Daoy (cell line): ENCODE measurements at places on chromosomes 11 and 22. TPM values are rescaled to one million over a fixed set of nuclear protein-coding genes. Genes with fewer than 3 reads are reported as not detected.

- no peak for DNase-seq
Measured at GRCh38 chr22:36765943-36766450, 9.9 kb downstream of the IFT27 start.

DNA sequence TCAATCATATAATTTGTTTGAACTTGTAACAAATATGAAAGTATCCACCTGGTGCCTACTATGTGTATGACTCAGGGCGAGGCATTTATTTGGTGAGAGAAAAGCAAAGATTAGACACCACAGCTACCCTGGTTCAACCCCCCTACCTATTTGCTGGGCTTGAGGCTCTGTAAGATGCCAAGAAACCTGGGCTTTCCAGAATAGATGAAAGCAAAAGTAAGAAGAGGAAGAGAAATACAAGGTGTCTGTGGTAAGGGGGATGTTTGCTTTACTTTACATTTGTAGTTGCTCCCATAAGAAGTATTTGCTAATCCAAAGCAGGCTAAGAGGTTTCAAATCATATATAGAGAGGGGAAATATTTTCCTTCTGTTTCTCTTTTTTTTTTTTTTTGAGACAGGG, 61.7 kb downstream of the DDI1 start:
- no peak for DNase-seq

The KRTAP5-5 gene
- not detected in 2 replicates for total RNA-seq

The GLYATL1 gene
- 1.1 TPM in 1 of 2 replicates, not detected in the other for total RNA-seq

DNA sequence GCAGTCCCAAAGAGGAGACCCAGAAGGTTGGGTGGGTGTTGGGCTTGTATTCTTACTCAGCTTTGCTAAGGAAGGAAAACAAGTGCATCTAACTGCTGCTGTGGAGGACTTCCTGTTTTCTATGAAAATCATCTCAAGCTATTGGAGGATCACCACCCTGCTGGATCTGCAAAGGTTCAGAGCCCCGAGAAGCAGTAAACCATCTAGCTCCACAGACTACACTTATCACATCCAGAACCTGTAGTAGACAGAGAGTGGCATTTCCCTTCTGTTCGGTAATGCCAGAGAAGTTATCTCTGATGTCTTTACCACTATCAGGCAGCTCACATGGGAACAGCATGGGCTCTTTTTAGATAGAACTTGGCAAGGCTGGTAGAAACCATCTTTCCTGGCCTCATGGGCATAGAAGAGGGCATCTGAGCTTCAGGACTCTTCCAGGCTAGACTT, 21.7 kb downstream of the KCNJ1 start:
- DNase-seq: no peak

The APOA4 gene
- total RNA-seq: not detected in 2 replicates

- peak; percentile 83 for DNase-seq
Measured at GRCh38 chr11:129960216-129961214, 42.1 kb downstream of the PRDM10 start.

GRCh38 chr11:117062498-117062897, 35.7 kb downstream of the SIK3 start:
- DNase-seq: no peak

GRCh38 chr11:396511-396947, 2.5 kb downstream of the PKP3 start:
- DNase-seq: peak; percentile 70

GRCh38 chr22:37228106-37229011, 15.7 kb downstream of the RAC2 start:
- peak; percentile 60 for DNase-seq

DNA sequence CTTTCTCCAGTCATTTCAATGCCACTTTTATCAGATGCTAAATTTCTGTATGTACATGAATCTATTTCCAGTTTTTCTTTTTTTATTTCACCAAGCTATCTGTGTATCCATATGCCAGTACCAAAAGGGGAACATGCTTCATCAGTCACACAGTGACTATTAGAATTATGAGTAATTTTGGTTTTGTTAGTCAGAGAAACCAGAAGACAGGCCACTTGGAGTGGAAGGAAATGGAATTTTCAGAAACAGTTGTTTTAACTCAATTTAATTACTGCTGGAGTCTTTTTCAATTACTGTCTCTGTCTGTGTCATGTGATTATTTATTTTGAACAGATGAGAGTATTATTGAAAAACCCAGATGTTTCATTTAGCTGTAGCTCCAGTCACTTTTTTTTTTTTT, 84.6 kb upstream of the ANO3 start:
- no peak for DNase-seq
